ENCODE measurements at places on chromosomes 12 and 14.

DNA sequence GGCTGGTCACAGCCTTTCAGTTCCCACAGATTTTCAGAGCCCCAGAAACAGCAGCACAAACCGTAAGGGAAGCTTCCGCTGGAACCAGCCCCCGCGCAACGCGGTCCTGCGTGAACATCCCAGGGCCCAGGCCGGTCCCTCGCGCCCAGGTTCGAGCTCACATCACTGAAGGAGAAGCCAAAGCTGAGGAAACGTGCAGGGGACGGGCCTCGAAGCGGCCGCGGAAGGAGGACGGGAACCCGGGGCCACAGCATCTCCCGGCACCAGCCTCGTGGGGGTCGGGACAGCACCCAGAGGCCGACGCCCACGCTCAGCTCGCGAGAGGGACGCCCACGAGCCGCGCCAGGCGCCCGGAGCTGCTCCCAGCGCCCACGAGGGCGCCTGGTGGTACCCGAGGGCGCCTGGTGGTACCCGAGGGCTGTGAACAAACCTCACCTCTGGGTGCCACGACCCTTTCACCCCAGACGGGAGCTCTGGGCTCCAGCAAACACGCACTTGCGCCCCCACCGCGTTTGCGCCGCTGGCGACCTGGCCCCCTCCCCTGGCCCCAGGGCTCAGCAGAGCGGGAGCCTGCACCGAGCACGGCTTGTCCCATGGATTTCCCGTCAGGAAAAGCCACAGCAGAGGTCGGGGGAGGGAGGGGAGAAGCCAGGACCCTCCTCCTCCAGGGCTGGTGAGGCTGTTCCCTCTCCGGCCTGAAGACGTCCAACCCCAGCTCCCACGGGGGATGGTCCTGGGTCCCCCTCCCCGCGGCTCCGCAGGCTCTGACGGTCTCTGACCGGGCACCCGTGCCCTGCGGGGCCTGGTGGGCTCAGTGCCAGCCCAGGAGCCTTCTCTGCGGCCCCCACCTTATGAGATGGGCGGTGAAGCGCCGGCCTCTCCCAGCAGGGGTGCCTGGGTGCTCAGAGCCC is 6.9 kb downstream of the LRCOL1 start:
- no peak for DNase-seq

DNA sequence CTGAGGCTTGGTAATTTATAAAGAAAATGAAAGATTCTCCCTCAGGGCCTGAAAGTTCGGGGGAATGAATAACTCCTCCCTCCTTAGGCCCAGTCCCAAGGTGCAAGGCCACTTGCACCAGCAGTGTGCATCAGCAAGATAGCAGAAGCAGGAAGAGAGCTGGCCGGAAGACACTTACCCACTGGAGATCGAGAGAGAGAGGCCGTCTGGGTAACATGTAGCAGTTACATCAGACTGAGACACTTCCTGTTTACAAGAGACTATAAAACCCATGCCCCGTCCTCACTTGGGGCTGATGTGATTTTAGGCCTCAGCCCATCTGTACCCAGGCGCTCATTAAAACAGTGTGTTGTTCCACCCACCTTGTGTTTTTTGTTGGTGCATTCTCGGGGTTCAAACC is 85.2 kb downstream of the TMTC3 start:
- DNase-seq, result no peak

- peak; percentile 49 for DNase-seq
These were observed 6.4 kb upstream of the ZNF385A start for GRCh38 chr12:54390668-54391551.

- DNase-seq, result no peak
These were observed 44.7 kb downstream of the PPP1R36 start for GRCh38 chr14:64594438-64594837.

- peak; percentile 38 for DNase-seq
These were observed 45.5 kb downstream of the YEATS4 start for GRCh38 chr12:69404851-69405565.

DNA sequence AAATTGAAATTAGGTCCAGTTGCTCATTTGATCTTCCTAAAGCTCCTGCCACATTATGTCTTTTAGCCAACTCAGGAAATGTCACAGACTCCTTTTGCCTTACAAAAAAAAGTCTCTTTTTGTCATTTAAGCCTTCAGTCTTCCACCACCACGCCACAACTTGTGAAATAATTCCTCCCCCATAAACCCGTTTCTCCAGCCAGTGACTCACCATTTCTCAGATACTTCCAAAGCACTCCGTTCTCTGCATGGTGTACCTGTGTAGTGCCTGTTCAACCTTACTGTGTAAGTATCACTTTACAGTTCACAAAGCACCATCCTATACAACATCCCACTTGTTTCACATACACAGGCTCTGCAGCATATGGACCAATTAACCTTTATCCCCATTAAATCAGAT is 139.5 kb upstream of the AEBP2 start:
- peak; percentile 85 for DNase-seq

DNA sequence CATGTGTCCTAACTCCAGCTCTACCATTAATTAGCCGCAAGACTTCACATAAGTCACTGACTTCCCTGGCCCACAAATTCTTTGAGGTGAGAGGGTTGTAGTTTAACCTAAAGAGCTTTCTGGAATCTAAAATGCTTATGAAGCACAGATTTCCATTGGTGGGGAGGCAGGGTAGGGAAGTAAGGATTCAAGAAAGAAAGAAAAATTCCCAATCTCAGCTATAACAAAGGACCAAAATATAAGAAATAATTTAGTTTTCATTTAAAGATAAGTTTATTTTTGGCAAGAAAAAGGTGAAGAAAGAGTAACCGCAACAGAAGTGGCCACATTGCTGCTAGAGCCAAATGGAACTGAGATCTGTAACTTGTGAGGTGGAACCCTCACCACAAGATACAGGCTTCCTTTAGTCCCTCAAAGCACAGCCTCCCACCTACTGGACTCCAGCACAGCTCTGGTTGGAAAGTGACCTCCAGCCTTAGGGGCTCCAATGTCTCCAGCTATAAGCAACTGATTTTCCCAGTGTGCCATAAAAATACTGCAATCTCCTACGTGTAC is 23.6 kb downstream of the DAD1 start:
- no peak for DNase-seq

DNA sequence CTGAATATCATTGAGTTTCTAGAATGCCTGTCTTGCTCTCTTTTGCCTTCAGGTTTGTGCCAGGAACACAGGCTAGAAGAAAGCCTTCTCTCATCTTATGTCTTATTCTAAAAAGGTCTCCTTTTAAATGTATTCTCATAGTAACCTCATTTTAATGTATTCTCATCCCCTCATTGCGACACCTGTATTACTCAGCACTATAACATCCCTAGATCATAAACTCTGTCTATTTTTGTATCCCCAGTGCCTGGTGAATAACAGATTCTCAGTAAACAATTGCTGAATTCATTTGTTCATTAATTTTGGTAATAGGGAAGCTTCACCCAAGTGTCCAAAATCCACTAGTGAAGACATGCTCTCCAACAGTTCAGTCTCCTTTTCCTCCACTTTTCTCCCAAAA is 8.8 kb upstream of the LRRK2 start:
- DNase-seq, result no peak

DNA sequence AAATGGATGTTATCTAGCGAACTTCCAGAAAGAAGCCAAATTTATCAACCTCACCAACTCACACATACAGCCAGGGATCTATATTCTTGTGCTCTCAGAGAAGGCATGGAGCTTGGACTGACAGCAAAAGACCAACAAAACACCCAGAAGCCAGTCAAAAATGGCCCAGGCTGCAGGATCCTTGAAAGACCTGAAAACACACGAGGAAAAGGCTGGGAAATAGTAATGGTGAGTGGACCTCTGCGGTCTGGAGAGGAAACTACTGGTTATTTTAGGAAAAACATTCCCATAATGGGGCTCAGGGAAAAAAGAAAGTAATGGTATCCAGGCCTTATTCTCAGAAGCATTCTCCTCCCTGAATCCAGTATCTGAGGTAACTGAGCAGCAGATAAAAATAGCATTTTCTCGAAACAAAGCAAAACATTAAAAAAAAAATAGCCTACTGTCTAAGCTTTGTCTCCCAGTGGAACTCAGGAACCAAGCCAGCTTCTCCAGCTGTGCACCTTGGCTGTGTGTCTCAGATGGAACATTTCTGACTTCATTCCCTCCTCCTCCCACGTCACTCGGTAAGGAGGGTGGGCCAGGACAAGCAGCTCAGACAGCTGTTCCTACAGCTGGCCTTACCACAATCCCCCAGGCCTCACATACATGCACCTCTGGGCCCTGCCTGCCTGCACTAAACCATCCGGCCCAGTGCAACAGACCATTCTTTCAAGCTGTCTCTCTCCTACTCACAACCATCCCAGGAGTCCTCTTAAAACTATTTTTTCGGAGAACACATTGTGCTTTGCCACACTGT is 249.9 kb downstream of the DAD1 start:
- no peak for DNase-seq

- no peak for DNase-seq
These were observed 400 bp upstream of the PRIMA1 start for GRCh38 chr14:93788543-93789227.

DNA sequence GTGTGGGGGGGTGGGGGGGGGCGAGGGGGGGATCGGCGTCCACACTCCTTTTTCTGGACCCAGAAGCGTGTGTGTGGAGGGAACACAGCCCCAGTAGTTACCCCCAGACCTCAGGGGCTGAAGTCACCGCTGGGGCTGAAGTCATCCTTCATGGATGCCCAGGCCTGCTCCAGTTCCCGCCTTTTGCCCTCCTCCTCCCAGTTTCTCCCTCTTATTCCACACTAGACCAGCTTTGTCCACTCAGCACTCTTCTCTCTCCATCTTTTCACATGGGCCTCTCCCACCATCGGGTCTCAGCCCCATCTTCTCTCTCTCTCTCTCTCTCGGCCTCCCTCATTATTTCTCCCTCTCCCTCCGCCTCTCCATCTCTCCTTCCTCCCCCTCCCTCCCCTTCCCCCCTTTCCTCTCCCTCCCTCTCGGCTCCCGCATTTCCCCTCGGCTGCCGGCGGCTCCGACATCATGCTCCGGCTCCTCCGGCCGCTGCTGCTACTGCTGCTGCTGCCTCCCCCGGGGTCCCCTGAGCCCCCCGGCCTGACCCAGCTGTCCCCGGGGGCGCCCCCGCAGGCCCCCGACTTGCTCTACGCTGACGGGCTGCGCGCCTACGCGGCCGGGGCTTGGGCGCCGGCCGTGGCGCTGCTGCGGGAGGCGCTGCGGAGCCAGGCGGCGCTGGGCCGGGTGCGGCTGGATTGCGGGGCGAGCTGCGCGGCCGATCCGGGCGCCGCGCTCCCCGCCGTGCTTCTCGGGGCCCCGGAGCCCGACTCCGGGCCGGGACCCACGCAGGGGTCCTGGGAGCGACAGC is at the start of gene P3H3:
Gene P3H3 (plus strand): TSS at position 426 of the 799 bp plus-strand sequence. CDS start 34 bp downstream, at position 460.
- no peak for DNase-seq

DNA sequence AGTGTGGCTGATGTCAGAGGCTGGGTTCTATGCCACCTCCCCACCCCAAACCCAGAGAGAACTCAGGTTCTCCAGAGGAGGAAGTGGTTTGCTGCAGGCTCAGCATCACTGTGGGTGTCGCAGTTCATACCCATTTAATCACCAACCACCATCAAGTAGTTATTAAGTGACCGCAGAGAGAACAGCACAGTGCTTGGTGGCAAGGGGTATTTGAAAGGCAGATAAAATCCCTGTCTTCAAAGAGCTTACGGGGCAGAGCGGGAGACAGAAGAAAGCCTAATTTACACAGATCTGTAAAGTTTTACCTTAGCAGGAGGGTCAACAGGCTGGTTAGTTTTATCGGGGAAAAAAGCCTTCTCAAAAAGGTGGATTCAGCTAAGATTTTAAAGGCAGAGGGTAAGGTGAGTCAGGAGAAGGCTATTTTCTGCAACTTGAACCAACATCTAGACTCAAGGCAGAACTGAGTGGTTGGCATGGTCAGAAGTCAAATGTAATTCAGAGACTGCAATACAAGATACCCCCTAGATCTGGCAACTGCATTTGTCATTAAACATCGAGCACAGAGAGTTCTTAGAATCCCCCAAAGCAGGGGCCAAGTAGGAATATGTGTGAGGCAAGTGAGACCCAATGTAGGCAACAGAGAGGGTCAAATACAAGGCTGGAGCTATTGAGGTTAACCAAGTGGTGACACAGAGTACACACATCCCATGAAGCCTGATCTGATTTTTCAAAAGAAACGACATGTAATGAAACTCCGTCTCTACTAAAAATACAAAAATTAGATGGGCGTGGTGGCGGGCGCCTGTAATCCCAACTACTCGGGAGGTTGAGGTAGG is 13.2 kb downstream of the PXN start:
- DNase-seq, result no peak

DNA sequence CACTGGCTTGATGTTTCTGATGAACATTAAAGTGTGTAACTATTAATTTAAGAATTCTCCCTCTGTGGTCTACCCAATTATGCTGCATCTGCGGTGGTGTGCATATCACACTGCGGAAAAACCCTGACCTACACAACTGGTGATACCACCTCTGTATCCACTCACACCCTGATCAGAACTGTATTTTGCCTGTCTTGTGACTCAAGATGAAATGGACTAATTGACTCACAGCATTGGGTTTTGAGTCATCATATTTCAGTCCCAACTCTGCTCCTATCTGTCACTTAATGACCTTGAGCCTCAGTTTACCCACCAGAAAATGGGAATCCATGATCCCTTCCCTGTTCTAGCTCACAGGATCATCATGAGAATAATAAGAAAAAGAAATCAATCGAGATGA is 65.6 kb downstream of the NUAK1 start:
- no peak for DNase-seq

- DNase-seq, result no peak
These were observed 194.7 kb downstream of the EXOC5 start for GRCh38 chr14:57073986-57074385.

- no peak for DNase-seq
These were observed 10.9 kb upstream of the ZNF740 start for GRCh38 chr12:53169644-53170043.

GRCh38 chr12:102144221-102144620 is 24.2 kb downstream of the PARPBP start:
- no peak for DNase-seq

- no peak for DNase-seq
These were observed 20.7 kb downstream of the HOXC4 start for GRCh38 chr12:54074308-54074707.

GRCh38 chr12:10697156-10697555 is 23.3 kb upstream of the STYK1 start:
- DNase-seq, result no peak

GRCh38 chr12:68381476-68382219 is 49.5 kb upstream of the MDM1 start:
- no peak for DNase-seq

- no peak for DNase-seq
These were observed 479.7 kb downstream of the AACS start for GRCh38 chr12:125544960-125545359.

All from trophoblast cell (in vitro differentiated cells and primary cell).